NT2/D1 (cell line): ENCODE measurements at places on chromosomes 2 and 18.

DNA sequence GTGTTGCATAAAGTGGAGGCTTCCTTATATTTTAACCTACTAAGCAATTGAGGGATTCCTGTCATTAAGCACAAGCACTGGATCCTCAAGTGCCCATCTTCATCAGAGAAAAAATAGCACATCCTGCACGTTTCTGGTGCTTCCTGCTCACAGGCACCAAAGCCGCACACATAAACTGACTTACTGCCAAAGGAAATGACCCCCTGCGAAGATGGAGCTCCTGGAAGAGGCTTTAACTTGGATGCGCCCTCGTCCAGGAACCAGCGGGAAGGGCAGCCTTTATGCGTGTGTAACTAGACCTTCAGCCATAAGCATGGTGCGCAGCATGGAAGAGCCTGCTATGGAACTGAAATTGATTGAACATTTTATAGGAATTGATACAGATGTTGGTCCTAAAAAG, 188.7 kb downstream of the FTCDNL1 start:
- no peak for DNase-seq

DNA sequence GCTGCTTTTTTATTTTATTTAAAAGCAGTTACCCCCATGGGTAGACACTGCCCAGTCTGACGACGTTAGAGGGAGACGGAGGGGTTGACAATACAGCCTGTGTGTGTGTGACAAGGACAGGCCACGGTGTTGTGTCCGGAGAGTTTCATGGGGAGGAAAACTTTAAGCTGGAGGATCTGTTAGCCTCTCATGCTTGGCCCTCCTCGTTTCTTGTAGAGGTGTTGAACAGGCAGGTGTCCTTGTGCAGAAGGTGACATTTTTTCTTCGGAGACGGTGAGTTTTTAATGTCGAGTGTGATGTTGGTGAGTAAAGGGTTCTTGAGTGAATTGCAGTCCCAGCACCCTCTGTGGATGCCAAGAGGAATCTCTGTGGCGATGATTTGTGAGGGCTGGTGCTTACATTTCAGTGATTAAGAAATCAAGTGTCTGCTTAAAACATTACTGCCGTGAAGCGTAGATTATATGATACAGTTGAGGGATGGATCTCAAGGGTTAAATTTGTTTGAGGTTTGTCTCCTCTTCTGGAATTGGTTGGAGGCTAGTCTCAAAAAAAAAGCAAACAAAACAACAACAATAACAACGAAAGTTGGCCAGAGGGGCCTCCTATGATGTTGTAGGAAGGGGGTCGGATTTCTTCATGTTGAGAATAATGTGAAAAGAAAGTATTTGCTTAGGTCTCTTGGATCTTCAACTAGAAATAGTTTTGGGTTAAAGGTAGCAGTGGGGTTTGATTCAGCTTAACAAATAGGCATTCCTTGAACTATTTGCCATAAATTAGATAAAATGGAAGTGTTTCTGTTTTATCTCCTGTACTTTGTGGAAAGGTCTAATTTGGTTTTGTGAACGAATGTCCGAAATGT, 1.6 kb downstream of the NCOA1 start:
- no peak for DNase-seq

GRCh38 chr18:23498117-23498516, 5.2 kb upstream of the RMC1 start:
- DNase-seq: no peak

- no peak for DNase-seq
Observed at GRCh38 chr18:39647627-39648534, 2082.3 kb upstream of the CELF4 start.

DNA sequence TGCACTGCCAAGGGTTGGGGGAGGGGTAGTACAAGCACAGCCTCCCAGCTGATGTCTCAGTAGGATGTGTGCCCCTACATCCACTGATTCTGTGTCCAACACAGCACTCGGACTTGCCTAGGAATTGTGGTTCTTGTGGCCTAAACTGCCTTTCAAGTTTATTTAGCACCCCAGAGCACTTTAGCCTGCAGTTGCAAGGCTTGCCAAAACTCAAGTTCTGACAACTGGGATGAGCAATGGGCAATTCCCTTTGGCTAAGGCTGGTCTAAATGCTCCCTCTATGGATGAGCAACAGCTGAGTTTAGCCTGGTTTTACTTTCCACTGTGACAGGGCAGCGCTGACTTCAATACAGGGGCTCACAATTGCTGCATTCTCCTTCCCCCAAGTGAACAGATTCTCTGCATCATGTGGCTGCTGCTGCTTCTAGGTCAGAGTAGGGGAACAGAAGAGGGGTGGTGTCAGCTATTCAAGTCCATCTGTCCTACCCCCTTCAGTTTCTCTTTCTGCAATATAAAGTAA, 471.5 kb downstream of the PIK3C3 start:
- no peak for DNase-seq
